Activated CD4-positive, alpha-beta T cell treated with anti-CD3 and anti-CD28 coated beads for 48 hours (primary cell): ENCODE measurements at places on chromosomes 2 and 18.

GRCh38 chr2:29314816-29315571 is 199.8 kb downstream of the CLIP4 start:
- DNase-seq: peak; percentile 75

DNA sequence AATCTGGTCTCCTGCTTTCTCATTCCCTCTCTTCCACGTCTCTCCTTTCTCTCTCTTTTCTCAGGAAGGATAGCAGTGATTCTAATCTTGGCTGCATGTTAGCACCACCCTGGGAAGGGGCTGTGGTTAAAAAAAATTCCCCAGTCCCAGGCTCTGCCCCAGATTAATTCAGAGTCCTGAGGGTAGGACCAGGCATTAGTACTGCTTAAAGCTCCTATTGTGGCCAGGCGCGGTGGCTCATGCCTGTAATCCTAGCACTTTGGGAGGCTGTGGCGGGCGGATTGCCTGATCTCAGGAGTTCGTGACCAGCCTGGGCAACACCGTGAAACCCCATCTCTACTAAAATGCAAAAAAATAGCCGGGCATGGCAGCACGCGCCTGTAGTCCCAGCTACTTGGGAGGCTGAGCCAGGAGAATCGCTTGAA is 35.4 kb upstream of the EML4 start:
- DNase-seq: no peak

DNA sequence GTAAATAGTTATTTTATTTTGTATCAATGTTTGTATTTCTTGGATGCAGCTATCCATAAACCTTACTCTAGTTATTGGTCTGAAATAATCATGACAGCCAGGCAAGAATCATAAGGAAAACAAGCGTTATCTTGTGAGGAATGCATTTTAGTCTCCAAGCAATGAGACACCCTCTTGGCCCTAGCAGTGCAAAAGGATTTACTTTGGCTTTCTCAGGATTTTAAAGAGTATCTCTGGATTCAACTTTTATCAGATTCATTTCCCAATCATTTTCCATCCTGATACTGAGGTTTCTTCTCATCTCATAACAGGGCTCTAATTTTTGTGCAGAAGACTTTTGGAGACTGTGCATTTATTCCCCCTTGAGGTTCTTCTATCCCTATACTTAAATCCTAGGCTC is 480.8 kb downstream of the TMX3 start:
- DNase-seq: no peak

GRCh38 chr2:19860022-19860421 is 41.8 kb downstream of the TTC32 start:
- no peak for DNase-seq

DNA sequence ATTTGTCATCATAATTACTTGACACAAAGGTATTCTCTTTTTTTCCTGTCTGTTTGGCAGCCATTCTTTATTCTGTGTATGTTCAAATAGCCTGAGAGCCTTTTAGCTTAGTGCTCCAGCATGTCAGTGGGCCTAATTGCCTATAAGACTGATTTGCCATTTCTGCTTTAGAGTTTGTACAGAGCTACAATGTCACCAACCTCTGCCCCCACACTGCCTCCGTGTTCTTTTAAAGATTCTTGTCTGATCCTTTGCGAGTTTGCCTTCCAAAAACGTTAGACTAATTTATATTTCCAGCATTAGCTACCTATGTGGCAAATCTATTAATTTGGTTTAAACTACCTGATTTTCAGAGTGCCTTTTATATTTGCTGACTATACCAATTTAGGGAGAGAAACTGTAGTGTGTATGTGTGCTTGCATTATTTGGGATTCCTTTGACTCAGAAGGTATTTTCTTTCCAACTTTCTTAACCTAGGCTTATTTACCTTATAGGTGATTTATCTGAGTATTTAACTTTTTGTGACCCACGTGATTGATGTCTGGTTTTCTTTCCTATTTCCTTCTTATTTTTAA is 70.8 kb downstream of the FAM117B start:
- DNase-seq: no peak

- no peak for DNase-seq
These were observed 56.6 kb downstream of the TRPM8 start for GRCh38 chr2:233973786-233974185.

DNA sequence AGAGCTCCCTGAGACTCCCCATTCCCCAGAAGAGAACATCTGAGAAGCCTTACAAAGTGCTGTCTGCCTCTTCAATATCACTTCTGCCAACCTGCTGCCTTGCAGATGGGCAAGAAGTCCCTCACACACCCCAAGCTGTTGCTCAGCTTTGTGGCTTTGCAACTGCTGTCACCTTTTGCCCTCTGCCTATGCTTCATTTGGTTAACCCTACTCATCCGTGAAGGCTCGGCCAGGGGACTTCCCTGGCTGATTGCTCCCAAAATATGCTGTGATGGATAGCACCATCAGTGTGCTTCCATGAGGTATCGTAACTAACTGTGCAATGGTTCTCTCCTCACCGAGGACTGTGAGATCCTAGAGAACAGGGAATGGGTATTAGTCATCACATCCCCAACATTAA is 88.9 kb upstream of the CYP1B1 start:
- DNase-seq: no peak

DNA sequence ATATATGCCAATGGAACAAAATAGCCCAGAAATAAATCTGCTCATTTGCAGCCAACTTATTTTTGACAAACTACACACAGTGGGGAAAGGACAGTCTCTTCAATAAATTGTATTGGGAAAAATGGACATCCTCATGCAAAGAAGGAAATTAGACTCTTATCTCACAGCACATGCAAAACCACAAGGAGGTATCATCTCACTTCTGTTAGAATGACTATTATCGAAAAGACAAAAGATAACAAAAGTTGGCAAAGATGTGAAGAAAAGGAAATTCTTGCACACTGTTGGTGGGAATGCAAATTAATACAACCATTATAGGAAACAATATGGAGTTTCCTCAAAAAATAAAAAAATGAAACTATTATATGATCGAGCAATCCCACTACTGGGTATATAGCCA is 16.3 kb upstream of the WDR75 start:
- DNase-seq: no peak

DNA sequence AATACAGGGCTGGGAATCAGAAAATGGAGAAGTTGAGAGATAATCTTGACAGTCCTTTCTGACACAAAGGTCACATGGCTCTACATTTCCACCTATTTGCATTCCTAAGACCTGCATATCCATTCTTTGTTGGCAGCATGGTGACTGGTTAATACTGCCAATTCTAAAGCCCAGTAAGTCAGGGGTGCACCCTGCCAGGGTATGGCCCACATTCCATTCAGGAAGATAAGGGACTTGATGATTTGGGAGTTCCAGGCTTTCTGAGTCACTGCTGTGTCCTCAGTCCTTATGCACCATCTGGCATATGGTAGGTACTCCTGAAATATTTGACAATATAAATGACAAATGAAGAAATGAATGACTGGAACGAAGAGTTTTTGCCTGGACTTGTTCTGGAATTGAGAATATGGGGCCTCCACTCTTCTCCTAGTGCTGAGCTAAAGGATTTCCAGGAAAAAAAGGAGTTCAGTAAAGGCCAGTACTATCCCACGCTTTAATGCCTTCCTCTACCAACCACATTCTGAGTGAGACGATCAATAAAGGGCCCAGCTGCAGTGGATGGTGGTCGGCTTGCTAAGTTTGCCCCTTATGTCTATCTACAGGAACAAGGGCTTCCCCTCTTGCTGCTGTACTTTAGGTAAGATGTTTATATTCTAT is 31.7 kb upstream of the EIF2AK3 start:
- DNase-seq: no peak

DNA sequence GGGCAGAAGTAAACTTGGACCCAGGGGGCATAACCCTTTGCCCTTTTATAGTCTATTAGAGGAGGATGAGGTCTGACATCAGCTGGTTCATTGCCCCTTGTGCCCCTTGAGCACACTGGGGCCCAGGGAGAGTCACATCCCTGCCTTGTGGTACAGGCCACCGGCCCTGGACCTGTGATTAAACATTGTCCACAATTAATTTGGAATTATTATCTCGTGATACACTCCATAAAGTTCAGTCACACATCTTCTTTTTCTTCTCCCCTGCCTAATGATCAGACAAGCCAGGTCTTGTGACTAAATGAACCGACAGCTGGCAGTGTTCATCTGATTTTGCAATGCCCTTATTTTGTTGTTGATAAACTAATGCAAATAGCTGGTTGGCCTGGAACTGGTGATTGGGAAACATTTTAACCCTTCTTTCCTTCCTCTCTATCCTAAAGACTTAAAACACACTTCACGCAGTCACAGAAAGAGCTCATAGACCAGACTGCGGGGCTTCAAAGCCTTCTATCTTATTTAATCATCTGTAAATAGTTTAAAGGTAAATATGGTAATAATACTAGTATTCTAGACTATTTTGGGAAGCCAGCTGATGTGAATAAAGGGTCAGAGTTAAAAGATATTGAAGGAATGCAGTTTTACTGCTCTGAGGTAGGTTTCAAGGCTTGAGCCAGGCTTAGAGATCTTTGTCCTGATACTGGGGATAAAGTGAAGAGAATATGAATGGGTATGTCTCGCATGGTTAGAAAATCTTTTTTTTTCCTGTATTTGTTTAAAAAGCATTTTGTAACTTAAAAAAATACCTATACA is 13.4 kb downstream of the IL1R1 start:
- no peak for DNase-seq

GRCh38 chr2:176552501-176553135 is 283.4 kb downstream of the MTX2 start:
- no peak for DNase-seq

- DNase-seq: no peak
These were observed 947.2 kb upstream of the SLC39A10 start for GRCh38 chr2:194709840-194710239.

DNA sequence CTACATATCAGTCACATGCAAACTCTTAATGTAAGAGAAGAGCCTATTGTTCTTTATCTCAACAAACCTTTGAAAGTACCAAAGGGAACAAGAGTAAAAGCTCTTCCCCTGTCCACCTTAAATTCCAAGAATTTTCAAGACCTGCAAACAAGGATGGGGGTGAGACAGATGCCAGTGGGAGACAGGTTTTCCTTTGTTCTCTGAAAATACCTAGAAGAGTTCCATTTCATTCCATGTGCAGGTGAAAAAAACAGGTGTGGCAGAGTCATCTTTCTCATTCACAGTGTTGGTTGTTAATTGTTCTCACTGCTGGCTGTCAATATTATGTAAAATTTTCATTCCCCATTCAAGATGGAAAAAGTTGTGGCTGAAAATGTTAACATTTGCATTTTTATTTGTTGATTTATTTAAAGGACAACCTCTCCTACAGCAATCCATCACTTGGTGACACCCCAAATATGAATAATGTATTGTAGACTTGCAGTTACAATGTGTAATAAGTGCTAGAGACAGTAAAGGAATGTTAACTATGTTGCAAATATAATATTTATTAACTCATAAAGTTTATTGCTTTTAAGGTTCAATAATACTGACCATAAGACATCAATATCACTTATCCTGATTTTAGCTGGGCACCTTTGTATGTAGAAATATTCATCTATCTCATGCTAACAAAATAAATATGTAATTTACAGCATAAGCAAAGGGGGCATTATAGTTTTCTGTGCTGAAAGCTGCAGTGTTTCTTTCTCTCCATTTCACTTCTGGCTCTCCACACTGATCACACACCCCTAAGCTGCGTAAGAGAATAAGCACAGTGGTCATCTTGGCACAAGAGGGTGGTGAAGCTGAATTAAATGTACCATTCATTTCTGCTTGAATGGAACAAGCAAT is 347.0 kb downstream of the KIAA1328 start:
- DNase-seq: no peak

DNA sequence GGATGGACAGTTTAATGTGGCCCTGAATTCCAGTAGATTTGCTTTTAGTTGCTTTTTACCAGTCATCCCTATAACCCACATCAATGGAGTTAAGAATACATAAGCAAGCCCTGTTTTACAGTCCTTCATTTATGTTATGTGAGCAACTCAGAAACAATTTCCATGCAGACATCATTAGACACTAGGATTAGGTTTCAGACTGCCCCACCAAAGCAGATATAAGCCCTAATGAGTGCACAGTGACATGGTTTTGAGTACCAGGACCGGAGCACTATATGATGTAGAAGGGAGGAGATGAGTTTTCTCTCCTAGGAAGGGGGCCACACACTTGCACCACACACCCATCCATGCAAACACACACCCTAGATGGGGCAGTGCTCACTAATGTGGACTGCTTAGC is 15.5 kb downstream of the KCNS3 start:
- DNase-seq: no peak

DNA sequence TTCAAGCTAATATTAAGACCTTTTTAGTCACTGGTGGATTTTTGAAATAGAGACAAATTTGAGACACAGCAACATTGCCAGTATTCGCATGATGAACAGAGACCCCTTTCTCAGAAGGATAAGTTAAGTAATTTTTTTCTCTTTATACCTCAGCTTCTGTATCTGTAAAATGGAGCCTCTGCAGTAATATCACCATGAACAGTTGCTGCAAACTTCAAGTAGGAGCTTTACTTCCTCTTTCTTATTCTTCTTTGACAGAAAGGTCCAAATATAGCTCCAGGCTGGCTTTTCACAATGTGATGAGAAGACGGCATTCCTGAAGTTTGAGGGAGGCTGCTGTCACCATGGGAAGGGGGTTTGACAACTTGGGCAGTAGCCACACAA is 158.7 kb downstream of the TDRD15 start:
- no peak for DNase-seq
